Smooth muscle cell of the coronary artery (primary cell): ENCODE measurements at places on chromosomes 4 and X. TPM values are rescaled to one million over a fixed set of nuclear protein-coding genes. Genes with fewer than 3 reads are reported as not detected.

COX7B2 gene
- total RNA-seq, result not detected in 2 replicates

HMGB2 gene
- 35.6 and 48.3 TPM in 2 replicates for total RNA-seq

SNCA gene
- total RNA-seq, result 0.23 and 0.35 TPM in 2 replicates

AKAP14 gene
- not detected in 2 replicates for total RNA-seq

PABPC1L2B gene
- not detected in 2 replicates for total RNA-seq

RAB33A gene
- total RNA-seq, result 1.8 and 11.1 TPM in 2 replicates

TMEM150C gene
- 0.23 and 1.5 TPM in 2 replicates for total RNA-seq

SPANXD gene
- total RNA-seq, result not detected in 2 replicates

YY2 gene
- 1.1 and 1.3 TPM in 2 replicates for total RNA-seq

NSUN7 gene
- not detected in 2 replicates for total RNA-seq

DMD gene
- 3.6 and 23.2 TPM in 2 replicates for total RNA-seq

CT55 gene
- total RNA-seq, result not detected in 2 replicates

ZMYM3 gene
- total RNA-seq, result 5.1 and 10.4 TPM in 2 replicates

SUPT20HL2 gene
- not detected in 2 replicates for total RNA-seq

CCDC149 gene
- total RNA-seq, result 5.6 and 36.5 TPM in 2 replicates

LONRF3 gene
- 0.47 and 1.1 TPM in 2 replicates for total RNA-seq

PSAPL1 gene
- not detected in 2 replicates for total RNA-seq

COL4A6 gene
- under 0.01 and 3.1 TPM in 2 replicates for total RNA-seq

SPANXA1 gene
- not detected in 2 replicates for total RNA-seq

GAB3 gene
- 1.3 and 2.2 TPM in 2 replicates for total RNA-seq

F8A2 gene
- not detected in 2 replicates for total RNA-seq

FMR1NB gene
- not detected in 2 replicates for total RNA-seq

FAM184B gene
- under 0.01 TPM in 1 of 2 replicates, not detected in the other for total RNA-seq

CT45A10 gene
- not detected in 2 replicates for total RNA-seq

UPF3B gene
- 1.6 and 2.0 TPM in 2 replicates for total RNA-seq

KLB gene
- total RNA-seq, result not detected in 2 replicates

UGT2B28 gene
- not detected in 2 replicates for total RNA-seq

BLOC1S4 gene
- total RNA-seq, result 16.1 and 17.5 TPM in 2 replicates

PPP1R2C gene
- total RNA-seq, result not detected in 2 replicates

MAGEA2B gene
- not detected in 2 replicates for total RNA-seq

GUCY2F gene
- total RNA-seq, result under 0.01 and 0.08 TPM in 2 replicates

BTC gene
- total RNA-seq, result under 0.01 TPM in 2 replicates

SHOX gene
- total RNA-seq, result not detected in 2 replicates

RAP1GDS1 gene
- 41.5 and 43.0 TPM in 2 replicates for total RNA-seq

UBE2K gene
- total RNA-seq, result 13.6 and 33.1 TPM in 2 replicates

PJA1 gene
- 30.6 and 44.5 TPM in 2 replicates for total RNA-seq

PLS3 gene
- total RNA-seq, result 295 and 511 TPM in 2 replicates

PTPN13 gene
- total RNA-seq, result 21.7 and 35.5 TPM in 2 replicates

ANOS1 gene
- total RNA-seq, result 0.94 and 11.7 TPM in 2 replicates

GATA1 gene
- not detected in 2 replicates for total RNA-seq

CENPE gene
- 1.4 and 3.9 TPM in 2 replicates for total RNA-seq

RASL11B gene
- 0.35 and 7.2 TPM in 2 replicates for total RNA-seq

DCAF8L2 gene
- 0.08 TPM in 1 of 2 replicates, not detected in the other for total RNA-seq

FAAH2 gene
- 0.15 TPM in 1 of 2 replicates, not detected in the other for total RNA-seq

S100P gene
- not detected in 2 replicates for total RNA-seq

CRLF2 gene
- not detected in 2 replicates for total RNA-seq

MGAT4D gene
- not detected in 2 replicates for total RNA-seq

CXCL11 gene
- total RNA-seq, result not detected in 2 replicates

PNMA3 gene
- 0.70 TPM in 1 of 2 replicates, not detected in the other for total RNA-seq

DSPP gene
- not detected in 2 replicates for total RNA-seq

KIT gene
- total RNA-seq, result 0.08 and 4.0 TPM in 2 replicates

OTUD6A gene
- not detected in 2 replicates for total RNA-seq

OSTC gene
- 266 and 291 TPM in 2 replicates for total RNA-seq

TMSB15A gene
- 1.1 TPM in 1 of 2 replicates, not detected in the other for total RNA-seq

PDS5A gene
- 30.1 and 31.0 TPM in 2 replicates for total RNA-seq

ADGRL3 gene
- 0.35 TPM in 1 of 2 replicates, not detected in the other for total RNA-seq

CYSLTR1 gene
- not detected in 2 replicates for total RNA-seq

RTL9 gene
- 0.12 TPM in 1 of 2 replicates, not detected in the other for total RNA-seq
